NCI-H1417 treated with DMSO at 0.1 percent for 48 hours (cell line): ENCODE measurements at places on chromosomes 16 and 17.

- no peak for DNase-seq
These were observed 9.8 kb upstream of the NR1D1 start for GRCh38 chr17:40110026-40110845.

GRCh38 chr17:49114703-49115102 is 17.9 kb upstream of the B4GALNT2 start:
- no peak for DNase-seq

- no peak for DNase-seq
These were observed 5.8 kb downstream of the PLD6 start for GRCh38 chr17:17200311-17200710.

- no peak for DNase-seq
These were observed 226.1 kb downstream of the ZNF423 start for GRCh38 chr16:49629851-49630250.

GRCh38 chr17:36848008-36848902 is 89.0 kb upstream of the LHX1 start:
- DNase-seq = no peak

GRCh38 chr17:40452216-40452787 is 9.1 kb downstream of the IGFBP4 start:
- no peak for DNase-seq

DNA sequence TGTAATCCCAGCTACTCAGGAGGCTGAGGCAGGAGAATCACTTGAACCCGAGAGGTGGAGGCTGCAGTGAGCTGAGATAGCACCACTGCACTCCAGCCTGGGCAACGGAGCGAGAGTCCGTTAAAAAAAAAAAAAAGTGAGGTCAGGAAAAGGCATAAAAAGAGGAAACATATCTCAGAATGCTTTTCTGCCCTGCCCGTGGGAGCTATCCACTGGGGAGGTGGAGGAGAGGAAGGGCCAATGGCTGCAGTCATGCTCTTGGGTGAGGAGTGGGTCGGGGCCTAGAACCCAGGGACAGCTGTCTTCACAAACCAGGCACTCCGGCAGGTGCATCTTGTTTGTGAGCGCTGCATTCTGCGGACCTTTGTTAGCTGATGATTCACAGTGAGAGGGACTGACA is 60.0 kb upstream of the CDC42EP4 start:
- no peak for DNase-seq

DNA sequence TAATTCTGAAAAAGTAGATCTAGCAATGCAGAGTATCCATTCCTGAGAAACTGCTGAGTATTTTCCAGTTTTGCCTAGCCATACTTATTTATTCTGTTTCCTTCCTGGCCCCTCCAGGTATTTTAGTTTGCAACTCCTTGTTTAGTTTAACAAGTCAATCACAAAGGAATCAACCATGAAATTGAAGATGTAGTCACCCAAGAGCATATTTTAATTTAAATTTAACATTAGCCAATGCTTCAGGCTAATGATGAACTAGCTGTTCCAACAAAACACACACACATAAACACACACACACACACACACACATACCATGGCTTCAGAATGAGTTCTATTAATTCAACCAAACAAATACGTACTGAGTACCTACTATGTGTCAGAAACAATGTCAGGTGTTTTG is 332.8 kb upstream of the ERCC4 start:
- DNase-seq = no peak

- DNase-seq = no peak
These were observed 15.0 kb downstream of the RAB40B start for GRCh38 chr17:82683534-82683933.

GRCh38 chr17:72258711-72259110 is 137.9 kb downstream of the SOX9 start:
- no peak for DNase-seq
